ENCODE measurements at places on chromosomes 16 and 17.

DNA sequence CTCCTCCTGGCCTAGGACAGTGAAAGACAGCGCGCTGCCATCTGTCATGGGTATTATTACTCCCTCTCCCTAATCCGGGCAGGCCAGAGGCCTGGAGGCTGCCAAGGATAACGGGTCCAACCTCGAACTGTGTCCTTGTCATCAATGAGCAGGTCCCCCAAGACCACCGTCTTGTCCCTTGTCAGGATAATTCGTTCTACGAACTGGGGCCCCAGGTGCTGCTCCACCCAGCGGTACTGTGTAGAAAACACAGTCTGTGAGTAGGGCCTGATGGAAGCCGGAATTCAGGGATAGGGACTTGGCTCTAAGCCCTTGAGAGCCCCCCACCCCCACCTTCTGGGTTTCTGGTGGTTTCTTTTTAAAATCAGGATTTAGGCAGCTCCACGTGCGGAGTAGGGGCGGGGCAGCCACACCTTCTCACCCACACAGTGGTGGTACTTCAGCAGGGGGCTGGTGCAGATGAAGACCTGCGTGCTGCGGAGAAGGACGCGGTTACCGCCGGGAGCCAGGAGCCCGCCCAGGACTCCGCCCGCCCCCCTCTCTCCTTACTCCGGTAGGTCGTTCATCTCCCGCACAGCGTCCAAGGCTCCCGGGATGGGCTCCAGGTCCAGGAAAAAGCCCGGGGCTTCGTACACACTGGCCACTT is 787 bp downstream of the NT5C start:
- peak; percentile 83 for DNase-seq

DNA sequence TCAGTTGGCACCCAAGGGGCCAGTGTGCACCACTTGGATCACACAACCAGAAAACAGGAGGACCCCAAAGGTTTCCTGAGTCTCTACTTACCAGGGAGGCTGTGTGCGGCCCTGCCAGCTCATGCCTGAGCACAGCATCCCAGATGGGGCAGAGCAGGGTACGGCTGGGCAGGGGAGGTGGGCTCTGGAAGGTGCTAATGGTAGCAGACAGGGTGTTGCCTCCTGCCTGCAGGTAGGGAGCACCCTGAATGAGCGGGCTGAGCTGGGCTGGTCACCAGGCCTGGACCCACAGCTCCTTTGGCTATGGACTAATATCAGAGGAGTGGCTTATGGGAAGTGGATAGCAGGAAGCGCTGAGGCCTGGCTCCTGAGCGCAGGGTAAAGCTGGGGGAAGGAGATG is 14.6 kb downstream of the RECQL5 start:
- no peak for DNase-seq

GRCh38 chr17:30027676-30028075 is 86.2 kb downstream of the EFCAB5 start:
- DNase-seq, result no peak

GRCh38 chr17:81405411-81405872 is 10.2 kb downstream of the BAHCC1 start:
- DNase-seq, result no peak

DNA sequence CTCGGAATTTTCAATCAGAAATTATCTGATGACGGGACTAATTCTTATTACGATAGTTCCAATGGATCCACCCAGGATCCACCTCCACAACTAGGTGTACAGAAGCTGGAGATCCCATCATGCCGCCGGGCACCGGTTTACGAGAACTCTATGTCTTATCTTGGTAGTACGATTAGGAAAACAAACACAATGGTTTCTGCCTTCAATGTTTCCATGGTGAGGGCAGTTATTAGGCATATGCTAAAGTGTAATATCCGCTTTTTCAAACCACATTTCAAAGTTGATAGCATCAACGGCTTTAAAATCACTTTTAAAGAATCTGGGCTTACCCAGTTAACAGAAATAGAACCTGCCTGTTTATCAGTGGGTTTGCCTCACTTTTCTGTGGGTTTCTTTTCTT is 705.7 kb downstream of the MAF start:
- DNase-seq, result no peak

DNA sequence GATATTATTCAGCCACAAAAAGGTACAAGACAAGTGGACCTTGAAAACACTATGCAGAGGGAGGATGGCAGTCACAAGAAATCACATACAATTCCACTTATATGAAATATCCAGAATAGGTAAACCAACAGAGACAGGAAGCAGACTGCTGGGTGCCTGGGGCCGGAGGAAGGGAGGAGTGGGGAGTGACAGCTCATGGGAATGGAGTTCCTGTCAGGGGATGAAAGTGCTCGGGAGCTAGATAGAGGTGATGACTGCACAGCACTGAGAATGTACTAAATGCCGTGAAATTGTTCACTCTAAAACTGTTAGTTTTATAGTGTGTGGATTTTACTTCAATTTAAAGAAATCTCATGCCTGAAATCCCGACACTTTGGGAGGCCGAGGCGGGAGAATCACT is 74.2 kb upstream of the MED9 start:
- no peak for DNase-seq

DNA sequence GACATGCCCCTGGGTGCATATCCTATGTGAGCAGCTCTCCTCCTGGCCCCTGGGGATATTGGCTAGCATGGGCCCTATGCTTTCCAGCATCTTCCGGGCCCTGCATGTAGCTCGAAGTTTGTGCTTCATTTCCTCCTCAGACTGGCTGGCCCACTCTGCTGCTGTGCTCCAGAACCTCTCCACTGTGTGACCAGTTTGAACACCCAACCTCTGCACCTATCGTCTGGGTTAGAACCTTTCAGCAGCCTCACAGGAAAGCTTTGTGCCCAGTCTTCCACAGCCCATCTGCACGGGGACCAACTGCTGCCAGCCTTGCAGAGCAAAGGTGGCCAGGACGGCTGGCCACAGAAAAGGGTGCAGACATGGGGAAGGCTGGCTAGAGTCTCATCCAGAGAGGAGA is 10.2 kb upstream of the CLEC18B start:
- DNase-seq, result no peak

DNA sequence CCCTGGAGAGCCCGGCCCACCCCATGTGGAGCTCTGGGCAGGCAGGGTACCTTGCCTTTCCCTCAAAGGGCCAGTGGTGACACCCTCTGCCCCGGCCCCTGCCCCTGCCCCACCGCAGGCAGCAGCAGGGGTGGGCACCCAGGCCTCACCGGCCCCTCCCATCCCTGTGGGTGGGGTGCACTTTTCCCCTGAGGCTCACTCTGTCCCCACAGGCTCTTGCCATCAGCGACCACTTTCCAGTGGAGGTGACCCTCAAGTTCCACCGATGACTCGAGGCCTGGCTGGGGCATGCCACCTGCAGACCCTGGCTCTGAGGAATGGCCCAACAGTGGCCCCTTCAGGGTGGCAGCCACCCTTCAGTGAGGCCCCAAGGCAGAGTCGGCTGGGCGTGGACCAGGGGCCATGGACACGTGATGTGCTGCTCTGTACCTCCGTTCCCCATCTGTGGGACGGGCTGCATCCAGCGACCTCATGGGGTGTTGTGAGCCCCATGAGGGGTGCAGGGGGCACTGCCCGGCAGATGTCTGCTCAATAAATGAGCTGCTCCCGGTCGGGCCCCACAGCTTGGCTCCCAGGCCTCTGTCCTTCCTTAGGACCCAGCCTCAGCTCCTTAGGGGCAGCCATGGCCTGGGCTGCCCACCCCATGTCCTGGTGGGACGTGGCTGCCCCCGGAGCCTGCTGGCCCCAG is 2.0 kb downstream of the DNASE1L2 start:
- no peak for DNase-seq

GRCh38 chr17:79453481-79453880 is 157.4 kb downstream of the RBFOX3 start:
- DNase-seq, result no peak

DNA sequence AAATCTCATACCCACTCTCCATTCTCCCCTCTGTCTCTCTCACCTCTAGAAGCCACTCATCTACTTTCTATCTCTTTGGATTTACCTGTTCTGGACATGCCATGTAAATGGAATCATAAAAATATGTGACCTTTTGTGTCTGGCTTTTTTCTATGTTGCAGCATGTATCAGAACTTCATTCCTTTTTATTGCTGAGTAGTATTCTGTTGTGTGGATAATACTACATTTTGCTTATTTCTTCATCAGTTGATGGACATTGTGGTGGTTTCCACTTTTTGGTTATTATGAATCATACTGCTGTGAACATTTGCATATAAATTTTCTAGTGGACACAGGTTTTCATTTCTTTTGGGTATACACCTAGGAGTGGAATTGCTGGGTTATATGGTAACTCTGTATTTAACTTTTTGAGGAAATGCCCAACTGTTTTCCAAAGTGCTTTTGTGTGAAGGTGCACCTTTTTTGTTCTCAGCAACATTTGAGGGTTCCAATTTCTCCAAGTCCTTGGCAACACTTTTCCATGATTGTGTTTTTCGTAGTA is 18.2 kb downstream of the MRTFB start:
- no peak for DNase-seq

DNA sequence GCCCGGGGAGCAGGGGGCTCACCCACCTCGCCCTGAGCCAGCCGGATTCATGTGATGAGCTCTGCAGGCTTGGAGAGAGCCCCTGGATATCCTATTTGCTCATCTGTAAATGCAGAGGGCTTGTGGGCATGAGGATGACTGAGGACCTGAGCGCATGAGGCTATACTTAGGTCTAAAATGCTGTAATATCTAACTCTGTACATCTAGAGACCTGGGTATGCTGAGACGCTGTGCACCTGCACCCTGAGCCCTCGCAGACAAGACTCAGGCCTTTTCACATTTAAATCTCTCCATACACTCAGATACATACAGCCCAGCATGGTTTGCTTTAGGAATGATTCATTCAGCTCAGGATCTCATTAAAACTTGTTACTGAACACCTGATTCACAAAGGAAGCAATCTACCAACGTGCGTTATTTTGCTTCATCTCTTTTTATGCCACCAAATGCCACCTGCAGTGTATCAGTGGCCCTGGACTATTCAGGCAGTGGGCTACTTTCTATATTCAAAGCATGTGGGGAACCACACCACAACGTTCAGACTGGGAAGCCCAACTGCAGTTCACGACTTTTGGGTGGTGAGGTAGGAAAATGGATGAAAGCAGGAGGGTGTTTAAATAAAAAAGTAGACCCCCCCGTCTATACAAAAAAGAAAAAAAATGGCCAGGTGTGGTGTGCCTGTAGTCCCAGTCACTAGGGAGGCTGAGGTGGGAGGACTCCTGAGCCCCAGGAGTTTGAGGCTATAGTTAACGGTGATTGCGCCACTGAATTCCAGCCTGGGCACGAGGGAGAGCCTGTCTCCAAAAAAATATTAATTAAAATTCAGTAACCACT is 12.0 kb downstream of the USP7 start:
- no peak for DNase-seq

- DNase-seq, result peak; percentile 84
Measured at GRCh38 chr16:23060458-23061320, 88.6 kb downstream of the USP31 start.

DNA sequence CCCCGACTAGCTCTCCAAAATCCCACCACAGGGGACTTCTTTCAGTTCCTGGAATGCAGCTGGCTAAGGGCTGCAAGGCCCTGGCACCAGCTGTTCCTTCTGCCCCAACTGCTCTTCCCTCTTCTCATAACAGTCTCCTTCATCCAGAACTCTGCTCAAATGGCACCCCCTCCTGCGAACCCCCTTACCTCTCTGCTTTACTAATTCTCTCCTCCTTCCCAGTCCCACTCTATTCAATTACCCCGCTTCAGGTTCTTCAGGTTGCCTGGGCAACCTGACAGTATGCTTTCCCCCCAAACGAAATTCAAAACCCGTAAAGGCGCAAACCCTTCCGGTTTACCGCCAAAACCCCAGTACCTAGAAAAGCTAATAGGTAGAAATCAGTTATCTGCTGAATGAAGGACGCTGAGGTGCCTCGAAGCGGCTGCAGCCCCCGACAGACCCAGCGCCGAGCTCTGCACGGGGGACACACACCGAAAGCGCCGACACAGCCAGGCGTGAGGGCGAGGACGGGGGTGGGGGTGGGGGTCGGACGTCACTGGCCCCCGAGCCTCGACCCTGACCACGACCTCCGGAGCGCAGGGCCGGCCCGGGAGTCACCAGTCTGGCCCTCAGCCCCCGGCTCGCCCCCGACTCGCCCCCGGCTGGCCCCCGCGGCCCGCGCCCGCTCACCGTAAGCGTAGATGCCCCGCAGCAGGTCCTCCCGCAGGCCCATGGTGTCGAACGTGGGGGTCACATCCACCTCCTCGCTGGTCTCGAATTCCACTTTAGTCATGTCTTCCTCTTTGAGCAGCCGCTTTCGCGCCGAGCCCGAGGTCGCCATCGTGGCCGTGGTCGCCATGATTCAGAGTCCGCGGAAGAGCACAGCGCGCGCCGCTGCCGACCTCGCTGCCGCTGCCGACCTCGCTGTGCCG is 550 bp downstream of the EIF4A3 start:
- peak; percentile 46 for DNase-seq

- no peak for DNase-seq
Measured at GRCh38 chr17:60154616-60155426, 5.0 kb downstream of the CA4 start.

DNA sequence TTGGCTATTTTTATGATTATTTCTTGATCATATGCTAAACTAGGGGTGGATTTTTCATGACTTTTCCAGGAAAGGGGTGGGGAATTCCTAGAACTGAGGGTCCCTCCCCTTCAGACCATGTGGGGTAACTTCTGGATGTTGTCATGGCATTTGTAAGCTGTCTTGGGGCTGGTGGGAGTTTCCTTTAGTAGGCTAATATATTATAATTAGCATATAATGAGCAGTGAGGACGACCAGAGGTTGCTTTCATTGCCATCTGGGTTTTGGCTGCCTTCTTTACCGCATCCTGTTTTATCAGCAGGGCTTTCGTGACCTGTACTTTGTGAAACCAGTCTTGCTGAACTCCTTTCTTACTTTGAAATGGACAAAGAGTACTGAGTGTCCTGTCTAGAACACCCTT is 40.4 kb upstream of the ABCA5 start:
- peak; percentile 30 for DNase-seq

- DNase-seq, result peak; percentile 6
Measured at GRCh38 chr16:20598832-20599469, 22.8 kb upstream of the ACSM2B start.

GRCh38 chr16:12674071-12674470 is 129.6 kb downstream of the CPPED1 start:
- DNase-seq, result no peak

DNA sequence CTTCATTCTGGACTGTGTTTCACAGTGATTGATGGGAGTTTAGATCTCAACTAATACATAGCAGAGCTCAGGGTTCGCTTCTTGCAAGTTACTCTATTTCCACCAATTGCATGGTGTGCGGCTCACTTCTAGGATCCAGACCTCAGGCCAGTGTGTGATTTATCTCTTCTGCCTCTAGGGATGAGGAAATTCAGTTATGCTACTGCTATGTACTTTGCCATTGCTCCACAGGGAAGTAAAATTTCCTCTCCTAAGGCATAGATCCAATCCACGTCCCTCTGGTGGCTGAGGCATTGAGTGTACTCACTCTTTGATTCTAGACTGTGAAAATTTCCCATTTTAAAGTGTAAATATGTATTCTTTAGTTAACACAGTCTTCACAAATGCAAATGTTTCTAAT is 214.1 kb downstream of the HS3ST3B1 start:
- no peak for DNase-seq

DNA sequence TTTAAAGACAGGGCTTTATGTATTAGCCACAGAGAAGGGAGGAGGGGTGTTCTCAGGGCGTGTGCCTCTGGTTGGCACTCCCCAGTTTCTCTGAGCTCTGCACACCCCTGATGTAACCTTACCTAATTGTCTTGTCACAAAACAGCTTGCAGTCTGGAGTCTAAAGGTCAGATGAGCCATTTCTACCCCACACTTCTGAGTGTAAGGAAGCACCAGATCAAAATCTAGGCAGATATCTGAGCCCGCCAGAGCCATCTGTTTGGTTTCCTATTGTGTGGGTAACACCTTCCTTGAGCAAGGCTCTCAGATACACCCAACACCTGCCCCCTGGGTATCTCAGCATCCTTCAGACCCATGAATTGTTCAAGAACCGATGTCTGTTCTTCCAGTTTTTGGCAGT is 15.5 kb downstream of the CDH1 start:
- no peak for DNase-seq

Measured in OCI-M1 (cell line).